ENCODE measurements at places on chromosomes 2 and 18. TPM values are rescaled to one million over a fixed set of nuclear protein-coding genes. Genes with fewer than 3 reads are reported as not detected.

DNA sequence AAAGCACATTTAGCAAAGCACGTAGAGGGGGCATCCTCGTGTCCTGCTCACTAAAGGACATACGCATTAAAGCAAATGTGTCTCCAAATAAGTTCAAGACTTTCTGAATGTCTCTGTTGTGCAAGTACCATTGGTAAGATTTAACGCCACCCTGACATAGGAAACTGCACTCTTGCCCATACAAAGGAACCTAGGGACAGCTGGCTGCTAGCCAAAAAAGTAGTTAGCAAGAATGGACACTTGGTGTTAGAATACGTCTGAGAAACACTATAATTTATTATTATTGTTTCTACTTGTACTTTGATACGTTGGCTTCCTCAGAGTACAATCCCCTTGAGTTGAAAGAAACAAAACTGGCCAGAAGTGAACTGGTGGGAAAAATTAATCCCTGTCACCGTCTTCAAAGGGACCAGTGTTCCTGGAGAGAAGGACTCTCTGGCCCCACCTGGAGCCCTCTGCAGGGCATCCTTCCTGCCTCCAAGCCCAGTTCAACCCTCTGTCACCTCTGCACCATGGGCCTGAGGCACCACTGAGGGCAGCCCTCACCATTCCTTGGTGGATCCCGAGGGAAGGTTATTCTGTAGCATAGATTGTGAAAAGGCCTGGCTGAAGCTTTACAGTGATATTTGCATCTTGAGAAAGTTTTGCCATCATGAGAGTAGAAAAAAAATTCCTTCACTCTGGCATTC is 51.4 kb upstream of the APCDD1 start:
- H3K27ac ChIP-seq = no peak overlapping the region
- H3K4me3 ChIP-seq = no peak overlapping the region
- H3K27me3 ChIP-seq = no peaks in the 10 kb centered on the region
- no peaks in the 10 kb centered on the region for H3K4me1 ChIP-seq

DNA sequence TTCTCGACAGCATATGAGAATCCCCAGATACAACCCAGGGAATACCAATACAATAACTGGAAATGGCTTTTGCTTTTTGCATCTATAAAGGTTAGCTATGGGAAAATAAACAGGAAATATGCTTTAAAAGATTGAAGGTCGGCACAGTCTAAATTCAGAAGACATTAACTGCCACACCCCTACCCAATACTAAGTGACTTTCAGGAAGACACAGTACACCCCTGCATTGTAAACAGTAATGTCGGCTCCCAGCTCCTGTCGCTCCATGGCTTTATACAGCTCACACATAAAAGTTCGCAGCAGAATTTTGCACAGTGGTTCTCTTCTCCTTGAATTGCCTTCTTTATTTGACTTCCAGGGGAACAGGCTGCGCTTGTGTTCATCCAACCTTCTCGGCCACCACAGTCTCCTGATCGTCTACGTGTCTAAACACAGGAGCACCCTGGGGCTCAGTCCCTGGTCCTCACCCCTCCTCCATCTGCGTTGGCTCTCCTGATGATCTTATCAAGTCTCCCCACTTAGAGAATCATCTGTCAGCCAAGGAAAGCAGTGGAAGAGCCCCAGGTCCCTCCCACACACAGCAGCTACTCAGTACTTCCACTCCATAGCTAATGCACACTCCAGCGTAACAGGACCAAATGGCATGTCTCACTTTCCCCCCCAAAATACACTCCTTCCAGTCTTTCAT is 22.7 kb downstream of the CYB5A start:
- no peak for DNase-seq
- no peaks in the 10 kb centered on the region for H3K4me1 ChIP-seq
- H3K4me3 ChIP-seq = no peak overlapping the region

DNA sequence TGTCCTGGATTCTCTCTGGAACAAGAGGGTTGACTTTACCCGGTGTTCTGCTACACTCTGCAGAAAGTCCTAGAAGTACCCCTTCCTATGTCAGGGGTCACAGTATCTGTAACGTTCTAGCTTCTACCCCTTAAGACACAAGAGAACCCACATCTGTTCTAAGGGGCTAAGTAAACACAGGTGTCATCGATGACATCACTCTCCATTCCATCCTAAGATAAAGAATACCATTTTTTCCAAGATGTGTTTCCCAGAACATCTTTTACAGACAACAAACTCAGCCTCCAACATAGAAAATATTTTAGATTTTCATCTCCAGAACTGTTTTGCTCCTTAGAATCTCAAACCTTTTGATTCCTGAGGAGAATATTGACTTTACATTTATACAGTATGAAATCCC is 239.1 kb downstream of the TRIB2 start:
- H3K4me1 ChIP-seq = no peaks in the 10 kb centered on the region
- H3K36me3 ChIP-seq = no peaks in the 10 kb centered on the region
- DNase-seq = no peak
- no peak overlapping the region for H3K4me3 ChIP-seq
- no peak overlapping the region for H3K27ac ChIP-seq
- H3K27me3 ChIP-seq = no peaks in the 10 kb centered on the region

- no peaks in the 10 kb centered on the region for H3K36me3 ChIP-seq
- no peak for DNase-seq
- H3K27me3 ChIP-seq = no peaks in the 10 kb centered on the region
- no peak overlapping the region for H3K4me3 ChIP-seq
- no peak overlapping the region for H3K27ac ChIP-seq
Observed at GRCh38 chr2:214706986-214707385, 102.5 kb downstream of the BARD1 start.

- DNase-seq = no peak
- H3K27ac ChIP-seq = no peak overlapping the region
- no peak overlapping the region for H3K4me3 ChIP-seq
- H3K27me3 ChIP-seq = no peaks in the 10 kb centered on the region
- no peaks in the 10 kb centered on the region for H3K4me1 ChIP-seq
Observed at GRCh38 chr2:198657512-198658121, 800.1 kb downstream of the SATB2 start.

GRCh38 chr2:37776487-37776886 is 105.0 kb upstream of the CDC42EP3 start:
- peak overlapping the region; percentile 76 for H3K27ac ChIP-seq
- no peak overlapping the region for H3K4me3 ChIP-seq
- H3K27me3 ChIP-seq = no peaks in the 10 kb centered on the region
- no peak for DNase-seq
- H3K4me1 ChIP-seq = no peaks in the 10 kb centered on the region

- no peak for DNase-seq
- H3K27ac ChIP-seq = no peak overlapping the region
- H3K27me3 ChIP-seq = no peaks in the 10 kb centered on the region
- H3K4me3 ChIP-seq = no peak overlapping the region
- H3K4me1 ChIP-seq = no peaks in the 10 kb centered on the region
Observed at GRCh38 chr2:23871206-23871605, 55.7 kb downstream of the ATAD2B start.

- peaks cover 42% of the 10 kb centered on the region for H3K27me3 ChIP-seq
- H3K4me1 ChIP-seq = no peaks in the 10 kb centered on the region
- no peaks in the 10 kb centered on the region for H3K36me3 ChIP-seq
- H3K4me3 ChIP-seq = no peak overlapping the region
- H3K27ac ChIP-seq = no peak overlapping the region
Observed at GRCh38 chr2:236215196-236215595, 47.0 kb upstream of the GBX2 start.

DNA sequence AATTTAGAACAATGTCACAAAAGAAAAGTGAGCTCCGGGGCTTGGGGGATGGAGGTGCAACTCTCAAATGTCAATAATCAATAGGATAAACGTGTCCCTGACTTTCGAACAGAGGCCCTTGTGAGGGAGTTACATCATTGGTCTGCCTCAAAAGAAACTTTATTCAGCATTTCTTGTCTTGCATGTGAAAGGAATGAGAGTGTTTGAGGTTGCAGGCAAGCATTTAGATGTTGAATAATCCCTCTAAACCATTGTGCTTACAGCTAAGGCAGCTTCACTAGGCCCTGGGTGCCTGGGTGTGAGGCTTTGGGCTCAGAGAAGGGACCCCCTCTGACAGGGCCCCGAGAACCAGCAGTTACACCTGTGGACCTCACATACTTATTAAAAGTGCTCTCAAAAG is 28.6 kb upstream of the FHL2 start:
- H3K36me3 ChIP-seq = no peaks in the 10 kb centered on the region
- no peak overlapping the region for H3K27ac ChIP-seq
- H3K4me1 ChIP-seq = peaks cover 7% of the 10 kb centered on the region
- no peak for DNase-seq
- H3K27me3 ChIP-seq = no peaks in the 10 kb centered on the region

GRCh38 chr2:20225294-20226151 is 593 bp upstream of the SDC1 start:
- H3K27ac ChIP-seq = peak overlapping the region; percentile 94
- H3K36me3 ChIP-seq = no peaks in the 10 kb centered on the region
- H3K4me1 ChIP-seq = peaks cover 18% of the 10 kb centered on the region
- H3K27me3 ChIP-seq = no peaks in the 10 kb centered on the region

DNA sequence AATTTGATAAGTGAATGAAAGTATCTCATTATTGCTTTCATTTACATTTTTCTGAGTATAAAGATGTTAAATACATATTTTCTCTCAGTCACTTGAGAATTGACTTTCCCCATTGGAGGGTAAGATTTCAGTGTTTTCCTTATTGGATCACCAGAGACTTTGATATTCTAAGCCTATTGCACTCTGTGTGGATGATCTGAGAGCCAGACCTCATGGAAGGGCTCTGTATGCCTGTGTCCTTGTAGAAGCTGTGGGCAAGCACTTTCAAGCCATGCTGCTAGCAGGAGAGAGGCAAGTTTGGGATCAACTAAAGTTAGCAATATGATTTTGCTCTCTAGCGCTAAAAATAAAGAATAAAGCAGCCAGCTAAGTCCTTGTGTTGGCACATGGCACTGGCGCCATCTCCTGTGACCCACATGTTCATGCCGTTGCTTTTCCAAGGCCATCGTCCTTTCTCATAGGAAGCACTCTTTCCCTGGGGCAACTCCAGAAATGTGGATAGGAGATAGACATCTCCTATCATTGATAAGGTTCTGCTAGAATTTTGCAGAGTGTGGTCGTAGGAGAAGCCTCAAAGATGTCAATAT is 72.6 kb downstream of the AOX1 start:
- H3K36me3 ChIP-seq = no peaks in the 10 kb centered on the region
- H3K4me3 ChIP-seq = no peak overlapping the region
- no peaks in the 10 kb centered on the region for H3K4me1 ChIP-seq

DNA sequence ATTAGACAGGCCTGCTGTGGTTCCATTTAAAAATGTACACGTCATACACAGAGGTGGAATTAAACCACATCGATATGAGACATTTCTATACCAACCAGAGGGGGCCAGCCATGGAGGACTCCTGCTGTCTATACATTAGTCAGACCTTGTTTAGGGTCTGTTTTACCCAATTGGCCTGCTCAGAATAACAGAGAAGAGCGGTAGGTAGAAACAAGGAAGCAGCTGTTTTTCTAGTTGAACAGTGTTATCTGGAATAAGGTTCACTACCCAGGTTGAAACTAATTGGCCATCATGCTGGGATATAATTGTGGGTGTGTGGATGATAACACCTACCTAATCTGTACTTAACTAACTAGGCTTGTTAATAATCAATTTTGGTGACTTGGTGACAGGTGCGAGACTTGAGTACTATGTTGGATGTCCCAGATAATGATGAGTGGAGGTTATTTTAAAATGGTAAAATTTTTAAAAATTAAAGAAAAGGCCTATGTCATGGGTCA is 47.5 kb downstream of the RHBDD1 start:
- H3K27me3 ChIP-seq = no peaks in the 10 kb centered on the region
- H3K4me3 ChIP-seq = no peak overlapping the region
- no peaks in the 10 kb centered on the region for H3K4me1 ChIP-seq

- H3K4me3 ChIP-seq = no peak overlapping the region
- no peaks in the 10 kb centered on the region for H3K36me3 ChIP-seq
- H3K27ac ChIP-seq = no peak overlapping the region
Observed at GRCh38 chr2:199989822-199990221, 34.4 kb downstream of the MAIP1 start.

DNA sequence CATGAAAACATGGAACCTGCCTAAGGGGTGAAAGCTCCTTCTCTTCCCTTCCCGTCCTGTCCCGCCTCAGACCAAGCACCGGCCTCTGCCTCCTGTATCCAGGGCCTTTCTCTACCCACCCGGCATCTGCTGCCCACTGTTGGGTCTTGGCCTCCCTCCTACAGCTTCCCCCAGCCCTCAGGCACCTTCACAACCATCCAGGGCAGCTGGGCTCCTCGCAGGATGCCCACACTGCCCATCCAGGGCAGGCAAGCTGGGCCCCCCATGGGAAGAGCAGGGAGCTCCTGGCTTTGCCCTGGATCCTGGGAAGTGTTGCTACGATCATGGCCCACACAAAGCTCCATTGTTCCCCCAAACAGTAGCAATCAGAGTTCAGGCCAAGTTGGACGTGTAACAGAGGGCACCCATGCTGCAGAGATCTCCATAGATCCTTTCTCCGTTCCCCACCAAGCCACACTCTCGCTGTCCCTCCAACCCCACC is 206.6 kb downstream of the NDUFA10 start:
- no peak overlapping the region for H3K27ac ChIP-seq
- peak; percentile 35 for DNase-seq
- no peaks in the 10 kb centered on the region for H3K4me1 ChIP-seq
- H3K27me3 ChIP-seq = no peaks in the 10 kb centered on the region

DNA sequence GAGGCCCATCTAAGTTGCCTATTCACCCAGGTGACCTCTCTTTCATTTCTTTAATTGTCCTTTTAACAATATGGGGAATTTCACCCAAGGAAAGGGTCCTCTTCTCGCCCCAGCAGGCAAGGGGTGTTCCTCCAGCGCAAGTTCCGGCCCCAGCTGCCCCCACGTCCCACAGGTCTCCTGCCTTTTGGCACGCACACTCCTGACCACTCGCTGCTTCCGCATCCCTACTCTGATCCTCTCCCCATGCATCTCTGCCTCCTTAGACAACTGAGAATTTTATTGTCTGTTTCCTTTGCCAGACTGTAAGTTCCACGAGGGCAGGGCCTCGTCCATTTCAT is 684 bp upstream of the ARPC2 start:
- no peak for DNase-seq
- peak overlapping the region; percentile 96 for H3K27ac ChIP-seq
- no peaks in the 10 kb centered on the region for H3K4me1 ChIP-seq
- H3K4me3 ChIP-seq = peak overlapping the region; percentile 98

DNA sequence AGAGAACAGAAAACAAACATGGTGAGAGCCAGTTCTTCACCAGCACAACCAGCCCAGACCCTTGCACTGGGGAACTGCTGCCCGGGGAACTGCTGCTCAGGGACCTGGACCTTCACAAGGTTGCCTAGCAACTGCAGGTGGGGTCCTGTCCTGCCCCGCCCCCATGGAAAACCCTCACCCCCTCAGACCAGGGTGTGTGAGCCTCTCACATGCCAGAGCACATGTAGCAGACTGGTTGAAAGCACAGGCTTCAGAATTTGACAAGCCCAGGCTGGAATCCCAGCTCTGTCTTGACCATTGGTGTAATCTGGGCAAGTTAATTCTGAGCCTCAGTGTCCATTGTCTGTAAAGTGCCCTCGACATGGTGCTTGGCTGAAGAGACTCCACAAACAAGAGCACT is 118.6 kb downstream of the LOXHD1 start:
- no peak overlapping the region for H3K4me3 ChIP-seq
- H3K27me3 ChIP-seq = no peaks in the 10 kb centered on the region
- H3K4me1 ChIP-seq = no peaks in the 10 kb centered on the region

GRCh38 chr2:52456561-52457377 is 1310.8 kb upstream of the CHAC2 start:
- no peak overlapping the region for H3K27ac ChIP-seq
- no peak overlapping the region for H3K4me3 ChIP-seq
- H3K36me3 ChIP-seq = no peaks in the 10 kb centered on the region

Gene FAM161A
- 4.0 TPM for total RNA-seq

Gene RAB6D
- not detected for total RNA-seq

Gene EPHA4
- total RNA-seq = 18.6 TPM

Gene MYO1B
- total RNA-seq = 73.9 TPM

Gene GKN2
- not detected for total RNA-seq

Gene GAREM2
- 2.0 TPM for total RNA-seq

Gene DUSP2
- 57.5 TPM for total RNA-seq

Gene MOGAT1
- not detected for total RNA-seq

Gene ALPP
- not detected for total RNA-seq
